GM23338 (cell line): ENCODE measurements at places on chromosomes 13 and 19.

DNA sequence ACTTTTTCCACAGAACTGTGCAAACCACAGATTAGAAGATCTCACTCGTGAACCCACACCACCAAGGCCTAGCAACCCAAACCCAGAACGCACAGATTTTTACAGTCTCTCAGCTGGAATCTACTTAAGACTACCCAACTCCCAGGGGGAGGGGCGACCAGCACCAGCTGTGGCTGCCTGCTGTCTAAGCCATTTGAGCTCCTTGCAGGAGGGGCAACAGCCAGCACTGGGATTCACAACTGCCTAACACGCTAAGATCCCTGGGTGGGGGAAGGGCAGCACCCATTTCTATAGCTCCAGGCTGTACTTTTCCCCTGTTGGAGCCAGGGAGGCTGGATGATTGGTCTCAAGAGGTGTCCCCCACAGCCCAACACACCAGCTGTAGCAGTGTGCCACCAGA is 368.8 kb downstream of the SUCLA2 start:
- DNase-seq: no peak

DNA sequence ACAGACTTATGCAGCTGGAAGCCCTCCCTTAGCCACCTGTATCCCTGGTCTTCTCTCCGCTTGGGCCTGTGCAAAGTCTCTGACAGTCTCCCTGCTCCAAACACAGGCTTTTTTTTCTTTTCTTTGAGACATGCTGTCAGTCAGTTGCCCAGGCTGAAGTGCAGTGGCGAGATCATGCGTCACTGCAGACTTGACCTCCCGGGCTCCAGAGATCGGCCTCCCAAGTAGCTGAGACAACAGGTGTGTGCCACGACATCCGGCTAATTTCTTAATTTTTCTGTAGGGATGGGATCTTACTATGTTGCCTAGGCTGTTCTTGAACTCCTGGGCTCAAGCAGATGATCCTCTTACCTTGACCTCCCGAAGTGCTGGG is 1.6 kb downstream of the MZF1 start:
- DNase-seq: no peak

- no peak for DNase-seq
These were observed 3.0 kb upstream of the TNNT1 start for GRCh38 chr19:55152017-55152416.

GRCh38 chr13:42899266-42899665 is 92.8 kb downstream of the EPSTI1 start:
- DNase-seq: no peak

- DNase-seq: no peak
These were observed 357.1 kb downstream of the DCT start for GRCh38 chr13:94122300-94122915.

GRCh38 chr19:44476559-44477408 is 23.5 kb downstream of the ZNF180 start:
- DNase-seq: peak; percentile 46

DNA sequence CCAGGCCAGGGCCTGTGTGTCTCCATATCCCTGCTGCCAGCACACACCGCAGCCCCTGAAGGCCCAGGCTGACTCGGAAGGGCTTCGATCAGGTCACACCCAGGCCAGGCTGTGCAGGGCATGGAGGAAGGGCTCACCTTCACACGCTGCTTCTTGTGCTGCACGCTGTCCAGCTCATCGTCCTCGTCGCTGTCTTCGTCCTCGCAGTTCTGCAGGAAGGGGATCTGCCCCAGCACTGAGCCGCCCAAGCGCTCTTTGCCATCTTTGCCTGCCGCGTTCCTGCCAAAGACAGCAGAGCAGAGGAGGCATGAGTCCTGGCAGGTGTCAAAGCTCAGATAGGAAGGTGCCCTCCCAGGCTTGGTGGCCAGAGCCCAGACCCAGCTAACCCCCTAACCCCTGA is 13.7 kb upstream of the PRKD2 start:
- DNase-seq: no peak

DNA sequence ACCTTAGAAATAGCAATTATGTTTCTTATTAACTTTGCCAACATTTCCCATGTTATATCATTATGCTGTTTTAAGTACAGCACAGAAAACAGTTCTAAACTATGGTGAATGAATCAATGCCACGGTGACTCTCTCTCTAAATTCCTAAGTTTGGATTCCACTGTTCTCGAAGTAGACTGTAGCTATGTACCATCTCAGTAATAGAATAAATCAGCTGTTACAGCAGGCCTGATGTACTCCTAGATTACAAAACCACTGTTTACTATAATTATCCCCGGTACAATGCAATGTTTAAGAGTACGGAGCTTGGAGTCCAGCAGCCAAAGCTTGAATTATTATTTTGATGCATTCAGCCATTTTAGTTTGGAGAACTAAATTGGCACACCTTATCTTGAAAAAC is 476.3 kb upstream of the SLITRK1 start:
- no peak for DNase-seq

- no peak for DNase-seq
These were observed 121.8 kb downstream of the TBC1D4 start for GRCh38 chr13:75360170-75360569.

DNA sequence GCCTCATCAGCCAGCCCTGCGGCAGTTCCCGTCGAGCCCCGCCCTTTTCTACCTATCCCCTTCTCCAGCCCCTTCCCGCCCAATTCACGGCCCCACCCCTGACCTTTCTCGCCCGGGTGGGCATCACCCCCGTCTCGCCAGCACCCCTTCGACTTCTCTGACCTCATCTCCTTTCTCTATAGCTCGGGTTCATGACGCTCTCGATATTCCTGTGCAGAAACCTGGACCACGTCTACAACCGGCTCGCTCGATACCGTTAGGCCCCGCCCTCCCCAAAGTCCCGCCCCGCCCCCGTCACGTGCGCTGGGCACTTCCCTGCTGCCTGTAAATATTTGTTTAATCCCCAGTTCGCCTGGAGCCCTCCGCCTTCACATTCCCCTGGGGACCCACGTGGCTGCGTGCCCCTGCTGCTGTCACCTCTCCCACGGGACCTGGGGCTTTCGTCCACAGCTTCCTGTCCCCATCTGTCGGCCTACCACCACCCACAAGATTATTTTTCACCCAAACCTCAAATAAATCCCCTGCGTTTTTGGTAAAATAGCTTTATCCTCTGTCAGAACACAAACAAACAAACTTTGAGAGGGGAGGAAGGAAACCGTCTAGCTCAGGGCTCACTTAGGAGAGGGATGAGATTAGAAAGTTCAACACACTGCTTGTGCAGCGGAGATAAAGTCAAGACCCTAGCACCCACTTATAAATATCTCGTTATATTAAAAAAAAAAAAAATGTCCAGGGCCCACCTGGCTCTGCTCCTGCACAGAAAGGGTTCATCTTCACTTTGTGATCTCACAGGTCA is 5.1 kb downstream of the CD37 start:
- peak; percentile 80 for DNase-seq

DNA sequence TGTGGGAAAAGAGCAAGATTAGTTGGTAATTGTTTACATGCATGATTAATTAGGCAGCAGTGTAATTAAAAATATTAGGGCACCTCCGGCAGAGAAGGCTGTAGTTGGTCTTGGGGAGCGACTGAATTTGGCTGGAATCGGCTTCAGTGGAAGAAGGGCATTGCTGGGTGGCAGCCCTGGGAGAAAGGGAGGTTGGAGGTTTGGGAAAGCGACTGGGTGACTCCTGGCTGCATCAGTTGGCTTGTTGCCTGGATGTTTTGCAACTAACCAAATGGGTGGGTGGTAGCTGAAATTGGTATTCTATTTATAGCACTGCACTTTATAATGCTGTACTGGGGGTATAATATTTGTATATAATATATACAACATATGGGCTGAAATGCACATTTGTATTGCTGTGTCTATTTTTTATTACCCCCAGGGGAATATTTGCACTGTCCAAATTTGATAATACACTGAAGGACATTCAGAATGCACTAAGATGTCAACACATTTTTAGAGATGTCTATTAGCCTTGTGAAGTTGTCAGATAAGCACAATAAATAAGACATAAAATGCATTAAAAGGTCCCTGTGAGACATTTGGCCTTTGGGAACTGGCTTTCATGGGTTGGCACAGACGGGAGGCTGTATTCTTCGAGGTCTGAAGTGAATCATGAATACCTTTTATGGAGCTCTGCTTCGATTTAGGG is 1.7 kb downstream of the B3GLCT start:
- no peak for DNase-seq

DNA sequence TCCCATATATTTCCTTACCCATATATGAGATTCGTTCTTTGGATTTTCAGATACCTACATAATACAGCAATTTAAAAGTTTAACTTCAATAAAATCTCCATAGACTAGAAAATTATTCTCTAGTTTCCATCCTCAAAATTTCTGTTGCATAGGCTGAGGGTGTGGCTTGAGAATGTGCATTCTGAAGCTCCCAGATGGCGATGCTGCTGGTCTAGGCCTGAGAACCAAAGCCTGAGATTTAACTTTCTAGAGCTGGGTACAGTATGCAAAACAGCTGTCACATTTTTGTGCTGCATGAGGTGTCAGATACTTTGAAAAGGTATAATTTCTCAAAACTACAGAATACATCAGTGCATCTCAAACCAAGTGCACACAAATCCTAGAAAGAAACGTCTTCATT is 42.7 kb downstream of the MPHOSPH8 start:
- DNase-seq: no peak

- DNase-seq: no peak
These were observed 435.3 kb upstream of the NBEA start for GRCh38 chr13:34506796-34507195.

DNA sequence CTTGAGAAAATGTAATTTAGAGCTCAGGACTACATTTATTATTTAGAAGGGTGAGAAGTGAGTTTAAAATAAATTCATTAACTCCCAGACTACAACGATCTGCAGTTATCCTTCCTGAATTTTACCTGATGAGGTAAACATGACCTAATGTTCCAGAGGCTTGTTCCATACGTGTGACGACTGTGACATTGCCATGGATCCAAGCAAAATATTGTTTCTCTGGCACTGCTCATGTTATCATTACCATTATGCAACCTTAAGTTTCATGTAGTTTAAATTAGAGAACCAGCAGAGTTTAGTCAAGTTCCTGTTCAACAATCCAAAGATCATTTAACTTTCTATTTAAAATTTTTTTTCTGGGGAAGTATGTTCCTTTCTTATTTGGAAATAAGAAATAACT is 279.6 kb downstream of the KLF5 start:
- no peak for DNase-seq

DNA sequence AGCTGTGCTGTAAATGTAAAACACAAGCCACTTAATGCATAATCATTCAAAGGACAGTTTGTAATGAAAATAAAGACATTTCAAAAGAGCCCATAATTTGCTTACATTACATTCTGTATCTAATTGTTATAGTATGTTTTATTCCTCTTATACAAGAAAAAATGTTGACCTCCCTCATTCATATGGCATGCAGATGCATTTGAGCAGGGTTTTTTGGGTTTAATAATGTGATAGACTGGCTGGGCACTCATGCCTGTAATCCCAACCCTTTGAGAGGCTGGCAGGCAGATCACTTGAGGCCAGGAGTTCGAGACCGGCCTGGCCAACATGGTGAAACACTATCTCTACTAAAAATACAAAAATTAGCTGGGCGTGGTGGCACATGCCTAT is 11.6 kb upstream of the ARL11 start:
- no peak for DNase-seq

- DNase-seq: peak; percentile 74
These were observed 11.1 kb upstream of the SHISA2 start for GRCh38 chr13:26062853-26063444.

- DNase-seq: no peak
These were observed 49.1 kb downstream of the MZT1 start for GRCh38 chr13:72678312-72678711.

GRCh38 chr13:91652404-91653301 is 254.2 kb downstream of the GPC5 start:
- peak; percentile 10 for DNase-seq

DNA sequence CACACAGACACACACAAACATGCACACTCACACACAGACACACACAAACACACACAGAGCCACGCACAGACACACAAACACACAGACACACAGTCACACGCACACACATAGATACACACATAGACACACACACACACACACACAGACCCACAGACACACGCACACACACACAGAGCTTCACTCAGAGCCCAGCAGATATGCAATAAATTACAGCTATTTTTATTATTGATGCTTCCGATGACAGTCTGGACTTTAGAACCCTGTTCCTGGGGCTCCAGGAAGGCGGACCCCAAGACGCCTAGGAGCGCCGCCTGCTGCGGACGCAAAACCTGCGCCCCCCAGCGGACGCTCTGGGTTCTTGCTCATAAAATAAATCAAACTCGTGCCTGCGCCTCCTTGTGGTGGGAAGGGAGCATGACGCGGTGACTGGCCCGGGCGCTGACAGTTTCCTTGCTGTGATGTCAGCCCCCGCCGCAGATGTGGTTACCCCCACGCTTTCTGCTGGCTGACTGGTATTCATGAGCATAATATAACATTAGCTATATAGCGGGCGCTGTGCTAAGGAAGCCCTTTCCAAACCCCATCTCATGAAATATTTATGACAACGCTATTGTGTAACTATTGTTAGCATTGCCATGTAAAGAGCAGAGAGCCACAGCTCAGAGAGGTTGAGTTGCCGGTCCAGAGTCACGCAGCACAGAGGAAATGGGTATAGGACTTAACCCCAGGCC is 64.4 kb upstream of the TM9SF2 start:
- DNase-seq: peak; percentile 92

DNA sequence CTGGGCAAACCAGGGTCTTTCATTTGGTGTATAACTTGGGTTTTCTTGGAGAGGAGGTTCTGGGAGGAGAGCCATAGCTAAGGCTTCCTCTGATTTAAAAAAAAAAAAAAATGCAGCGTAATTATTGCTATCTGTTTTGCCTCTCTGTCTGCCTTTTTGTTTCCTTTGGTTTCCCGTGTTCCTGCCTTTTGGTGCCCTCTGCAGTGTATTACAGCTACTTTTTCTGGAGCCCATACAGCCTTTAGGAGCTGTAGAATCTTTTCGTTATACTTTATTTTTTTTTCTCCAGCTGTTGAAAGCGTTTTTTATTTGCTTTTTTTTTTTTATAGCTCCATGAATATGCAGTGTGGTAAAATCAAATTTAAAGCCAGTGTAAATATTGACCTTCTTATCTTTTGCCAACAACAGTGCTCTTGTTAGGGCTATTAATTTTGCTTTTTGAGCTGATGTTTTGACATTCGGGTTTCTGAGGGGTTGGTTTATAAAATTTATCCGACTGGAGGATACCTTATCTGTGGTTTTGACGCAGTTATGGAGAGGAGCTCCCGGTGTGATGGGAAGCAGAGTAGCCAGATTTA is 38.1 kb downstream of the ZNF493 start:
- DNase-seq: peak; percentile 20

- DNase-seq: no peak
These were observed 13.6 kb upstream of the GPI start for GRCh38 chr19:34351382-34351826.

GRCh38 chr19:54536956-54537355 is 34.3 kb downstream of the LAIR2 start:
- DNase-seq: no peak

DNA sequence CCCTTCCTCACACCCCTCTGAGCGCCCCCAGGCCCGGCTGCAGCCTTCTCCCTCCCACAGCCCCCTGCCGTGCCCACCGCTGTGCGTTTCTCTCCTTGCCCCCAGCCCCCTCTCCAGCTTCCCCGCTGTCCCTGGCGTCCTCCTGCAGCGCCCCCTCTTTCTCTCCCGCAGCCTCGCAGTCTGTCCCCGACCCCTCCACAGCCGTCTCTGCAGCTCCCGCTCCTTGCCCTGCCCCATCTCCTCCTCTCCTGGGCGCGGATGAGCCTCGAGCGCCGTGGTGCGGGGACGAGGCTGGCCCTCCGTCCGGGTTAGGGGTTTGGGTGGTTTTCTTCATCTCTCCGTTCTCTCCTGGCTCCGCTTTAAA is 1.1 kb downstream of the KMT5C start:
- DNase-seq: peak; percentile 62
